Astrocyte (in vitro differentiated cells and primary cell): ENCODE measurements at places on chromosomes 12 and 14. TPM values are rescaled to one million over a fixed set of nuclear protein-coding genes. Genes with fewer than 3 reads are reported as not detected.
A peak's percentile ranks its signal among the peaks of the same experiment; 100 is the strongest.

DNA sequence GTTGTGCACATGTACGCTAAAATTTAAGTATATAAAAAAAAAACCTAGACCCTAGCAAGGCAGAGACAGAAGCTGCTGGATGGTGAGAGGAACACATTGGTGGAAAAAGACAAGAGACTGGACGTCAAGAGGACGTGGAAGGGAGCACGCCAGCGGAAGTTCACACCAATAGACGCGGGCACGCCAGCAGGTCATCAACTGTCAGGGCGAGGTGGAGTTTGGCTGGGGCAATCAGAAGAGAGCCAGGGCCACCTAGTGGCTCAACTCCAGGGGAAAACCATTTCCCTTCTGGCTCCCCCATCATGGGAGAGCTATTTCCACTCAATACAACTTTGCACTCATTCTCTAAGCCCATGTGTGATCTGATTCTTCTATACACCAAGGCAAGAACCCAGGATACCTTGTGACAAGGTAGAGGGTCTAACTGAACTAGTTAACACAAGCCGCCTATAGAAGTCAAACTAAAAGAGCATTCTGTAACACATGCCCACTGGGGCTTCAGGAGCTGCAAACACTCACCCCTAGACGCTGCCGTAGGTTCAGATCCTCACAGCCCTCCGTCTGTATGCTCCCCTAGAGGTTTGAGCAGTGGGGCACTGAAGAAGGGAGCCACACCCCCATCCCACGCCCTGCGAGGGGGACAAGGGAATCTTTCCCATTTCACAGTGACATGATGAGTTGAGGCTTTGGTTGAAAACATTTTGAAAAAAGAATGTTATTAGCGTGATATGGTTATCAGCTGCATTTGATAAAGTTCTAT, 702.7 kb downstream of the TMTC2 start:
- H3K27me3 ChIP-seq: no peaks in the 10 kb centered on the region
- H3K36me3 ChIP-seq: no peaks in the 10 kb centered on the region
- H3K27ac ChIP-seq: no peak overlapping the region

- H3K36me3 ChIP-seq: no peaks in the 10 kb centered on the region
- peaks cover 18% of the 10 kb centered on the region for H3K4me1 ChIP-seq
- DNase-seq: no peak
- no peak overlapping the region for H3K4me3 ChIP-seq
Measured at GRCh38 chr14:99769799-99770198, 23.4 kb upstream of the EML1 start.

DNA sequence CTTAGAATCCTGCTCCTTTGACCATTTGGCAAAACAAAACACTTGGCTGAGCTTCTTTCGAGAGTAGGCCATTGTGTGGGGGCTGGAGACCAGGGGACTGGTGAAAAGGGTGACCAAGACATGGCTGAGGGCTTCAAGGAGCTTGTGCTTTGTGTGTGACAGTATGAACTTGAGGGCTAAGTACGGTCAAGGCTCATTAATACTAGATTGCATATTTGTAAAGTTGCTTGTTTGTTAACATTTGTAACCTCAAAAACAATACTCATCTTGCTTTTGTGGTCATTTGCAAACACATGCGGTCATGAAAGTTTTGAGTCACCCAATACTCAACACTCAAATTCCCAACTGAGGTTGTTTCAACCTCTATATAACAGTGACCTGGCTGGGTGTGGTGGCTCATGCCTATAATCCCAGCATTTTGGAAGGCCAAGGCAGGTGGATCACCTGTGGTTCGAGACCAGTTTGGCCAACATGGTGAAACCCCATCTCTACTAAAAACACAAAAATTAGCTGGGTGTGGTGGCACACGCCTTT, 42.5 kb downstream of the ZFYVE26 start:
- no peak overlapping the region for H3K4me3 ChIP-seq
- no peaks in the 10 kb centered on the region for H3K4me1 ChIP-seq
- no peak for DNase-seq
- H3K36me3 ChIP-seq: peaks cover 69% of the 10 kb centered on the region
- no peak overlapping the region for H3K27ac ChIP-seq
- H3K27me3 ChIP-seq: no peaks in the 10 kb centered on the region

DNA sequence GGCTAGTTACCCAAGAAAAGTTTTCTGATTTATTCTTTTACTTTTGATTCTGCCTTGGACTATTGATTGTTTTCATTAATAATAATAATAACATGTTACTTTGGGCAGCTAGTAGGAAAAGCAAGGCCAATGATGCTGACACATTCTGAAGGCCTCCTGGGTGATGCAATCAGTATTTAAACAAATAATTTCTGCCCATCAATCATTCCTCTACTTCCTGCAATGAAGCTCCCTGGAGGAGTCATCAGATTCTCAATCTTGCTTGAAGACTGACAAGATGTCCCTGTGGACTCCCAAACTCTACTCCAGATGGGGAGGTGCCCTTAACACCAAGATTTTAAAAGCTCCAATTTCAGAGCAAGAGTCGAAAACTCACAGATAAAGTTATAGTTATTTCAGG, at the start of gene SPX:
TSS of gene SPX (plus strand) at position 244 of the 400 bp plus-strand sequence. CDS start 177 bp downstream, outside the sequence.
- H3K4me3 ChIP-seq: peak within 1 kb of the TSS; percentile 66
- H3K27ac ChIP-seq: no peak within 1 kb of the TSS
- peaks cover 3% of the 10 kb centered on the region for H3K4me1 ChIP-seq
- no peaks in the 10 kb centered on the region for H3K36me3 ChIP-seq
- DNase-seq: no peak

- H3K27me3 ChIP-seq: no peaks in the 10 kb centered on the region
- H3K4me3 ChIP-seq: no peak overlapping the region
- no peak overlapping the region for H3K27ac ChIP-seq
- H3K4me1 ChIP-seq: no peaks in the 10 kb centered on the region
- no peaks in the 10 kb centered on the region for H3K36me3 ChIP-seq
Measured at GRCh38 chr12:100234166-100234565, 32.7 kb downstream of the DEPDC4 start.

DNA sequence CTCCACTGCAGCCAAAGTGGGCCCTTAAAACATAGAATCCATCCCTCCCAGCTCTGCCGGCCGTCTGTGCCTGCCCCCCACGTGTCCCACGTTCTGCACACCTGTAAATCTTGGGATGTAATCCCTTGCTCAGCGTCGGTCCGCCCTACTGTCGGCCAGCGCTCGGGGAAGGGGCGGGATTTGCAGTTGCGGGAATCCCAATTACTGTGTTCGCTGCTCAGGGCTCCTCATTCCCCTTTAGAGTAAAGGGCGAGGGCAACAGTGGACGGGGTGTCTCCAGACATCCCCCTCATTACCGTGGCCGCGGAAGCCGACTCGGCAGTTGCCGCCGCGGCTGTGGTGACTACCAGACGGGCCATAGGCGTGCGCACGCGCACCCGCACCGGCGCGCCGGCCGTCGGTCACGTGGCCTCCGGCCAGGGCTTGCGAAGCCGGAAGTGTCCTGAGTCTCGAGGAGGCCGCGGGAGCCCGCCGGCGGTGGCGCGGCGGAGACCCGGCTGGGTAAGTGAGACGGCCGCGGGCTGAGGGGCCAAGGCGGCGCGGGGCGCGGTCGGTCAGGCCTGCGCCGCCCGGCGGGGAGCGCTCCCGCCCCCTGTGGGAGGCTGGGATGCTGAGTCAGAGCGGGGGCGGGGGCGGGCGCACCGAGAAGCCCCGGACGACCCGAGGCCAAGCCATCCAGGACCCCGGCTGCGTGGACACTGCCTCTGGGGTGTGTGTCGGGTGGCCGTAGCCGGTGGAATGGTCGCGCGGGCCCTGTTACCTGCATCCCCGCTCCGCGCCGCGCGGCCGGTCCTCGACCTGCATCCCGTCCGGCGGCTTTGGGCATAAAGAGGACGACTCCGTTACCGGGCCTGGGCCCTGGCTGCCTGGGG, at the start of gene TBK1:
TSS of gene TBK1 (plus strand) at position 434 of the 872 bp plus-strand sequence. CDS start 3,751 bp downstream, outside the sequence.
- H3K27ac ChIP-seq: peak within 1 kb of the TSS; percentile 99
- DNase-seq: peak; percentile 57
- H3K4me3 ChIP-seq: peak within 1 kb of the TSS; percentile 77
- no peaks in the 10 kb centered on the region for H3K27me3 ChIP-seq

DNA sequence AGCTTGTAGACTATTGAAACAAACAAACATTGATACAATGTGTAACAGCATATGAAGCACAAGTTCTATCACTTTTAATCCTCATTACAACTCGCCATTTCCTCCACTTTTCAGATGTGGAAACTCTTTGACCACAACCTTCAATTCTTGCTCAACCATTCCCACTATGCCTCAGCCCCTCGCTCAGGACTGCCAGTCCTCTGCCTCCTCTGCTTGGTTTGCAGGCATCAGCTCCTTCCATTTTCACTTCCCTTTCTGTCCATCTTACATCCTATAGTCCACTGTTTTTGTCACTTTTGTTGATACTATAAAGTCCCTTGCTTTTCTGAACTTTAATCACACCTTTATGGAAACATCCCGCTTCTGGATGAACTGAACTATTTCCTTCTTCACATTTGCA, 28.2 kb upstream of the CD27 start:
- H3K4me1 ChIP-seq: no peaks in the 10 kb centered on the region
- no peaks in the 10 kb centered on the region for H3K27me3 ChIP-seq
- no peak overlapping the region for H3K4me3 ChIP-seq
- DNase-seq: no peak

GRCh38 chr14:46672128-46672527, 20.5 kb upstream of the RPL10L start:
- H3K4me1 ChIP-seq: no peaks in the 10 kb centered on the region
- DNase-seq: no peak
- H3K36me3 ChIP-seq: no peaks in the 10 kb centered on the region
- no peak overlapping the region for H3K4me3 ChIP-seq
- H3K27ac ChIP-seq: no peak overlapping the region
- no peaks in the 10 kb centered on the region for H3K27me3 ChIP-seq

- H3K4me3 ChIP-seq: no peak overlapping the region
- H3K36me3 ChIP-seq: no peaks in the 10 kb centered on the region
- no peaks in the 10 kb centered on the region for H3K27me3 ChIP-seq
- DNase-seq: peak; percentile 60
- H3K4me1 ChIP-seq: peaks cover 8% of the 10 kb centered on the region
Measured at GRCh38 chr14:47300796-47301195, 374.6 kb downstream of the MDGA2 start.

DNA sequence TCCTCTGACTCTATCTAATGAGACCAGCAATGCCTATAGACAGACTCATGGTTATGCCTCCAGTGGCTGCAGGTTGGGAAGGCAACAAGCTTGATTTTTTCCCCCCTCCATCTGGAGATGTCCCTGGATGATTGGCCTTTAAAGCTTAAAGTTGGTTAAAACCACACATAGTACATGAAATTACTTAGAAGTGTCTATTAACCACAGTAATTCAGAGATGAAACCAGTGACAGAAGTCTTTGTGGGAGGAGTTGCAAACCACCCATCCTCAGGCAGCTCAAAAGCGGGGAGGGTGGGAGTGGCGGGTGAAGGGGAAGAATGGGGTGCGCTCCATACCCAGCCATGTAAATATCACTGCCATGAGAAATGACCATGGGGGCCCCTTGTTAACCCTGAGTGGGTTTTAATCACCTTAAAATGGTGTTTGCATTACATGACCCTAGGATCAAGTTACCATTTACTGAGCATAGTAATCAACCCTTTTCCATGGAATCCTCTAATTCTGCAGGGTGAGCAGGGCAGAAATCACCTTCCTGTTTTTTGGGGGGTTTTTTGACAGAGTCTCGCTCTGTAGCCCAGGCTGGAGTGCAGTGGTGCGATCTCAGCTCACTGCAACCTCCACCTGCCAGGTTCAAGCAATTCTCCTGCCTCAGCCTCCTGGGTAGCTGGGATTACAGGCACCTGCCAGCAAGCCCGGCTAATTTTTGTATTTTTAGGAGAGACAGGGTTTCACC, 133.5 kb downstream of the FOXN3 start:
- H3K27ac ChIP-seq: no peak overlapping the region
- H3K36me3 ChIP-seq: peaks cover 4% of the 10 kb centered on the region
- DNase-seq: no peak
- no peaks in the 10 kb centered on the region for H3K27me3 ChIP-seq
- H3K4me1 ChIP-seq: peaks cover 10% of the 10 kb centered on the region

DNA sequence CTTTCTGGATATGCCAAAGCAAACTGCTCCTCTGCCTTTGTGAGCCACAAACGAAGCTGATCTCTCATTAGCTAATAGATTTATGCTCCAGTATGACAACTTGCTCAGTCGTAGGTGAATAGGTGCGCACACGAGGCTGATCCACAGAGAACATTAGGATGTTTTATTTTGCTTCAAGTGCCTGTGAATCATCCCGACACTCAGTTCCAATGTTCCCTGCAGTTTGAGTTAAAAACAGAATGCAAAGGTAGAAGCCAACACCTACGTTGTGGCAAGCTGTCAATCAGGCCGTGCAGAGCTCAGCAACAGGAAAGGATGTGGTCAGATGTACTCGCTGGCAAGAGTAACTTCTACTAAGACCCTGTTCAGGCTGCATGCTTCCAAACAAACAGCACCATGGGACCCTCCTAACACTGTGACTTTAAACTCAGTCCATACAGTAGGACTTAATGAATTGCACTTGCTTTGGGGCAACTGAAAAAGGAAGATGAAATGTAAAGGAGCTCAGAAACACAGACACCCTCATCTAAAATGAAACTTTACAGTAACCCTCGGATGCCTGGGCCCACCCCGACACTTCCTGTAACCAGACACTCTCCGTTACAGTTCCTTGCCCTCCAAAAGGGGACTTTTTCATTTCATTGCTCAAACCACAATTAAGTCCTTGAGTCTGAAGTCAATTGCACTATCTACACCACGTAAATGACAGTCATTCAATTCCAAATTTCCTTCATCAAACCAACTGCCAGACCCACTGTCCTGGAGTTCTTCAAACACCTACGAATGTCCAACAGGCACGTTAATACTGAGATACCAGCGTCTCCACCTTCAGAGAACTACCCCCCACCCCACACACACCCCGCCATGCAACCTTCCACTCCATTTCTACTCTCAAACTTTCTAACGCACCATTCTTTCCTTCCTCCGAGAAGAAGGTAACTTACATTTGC, 1.6 kb downstream of the CCDC88C start:
- DNase-seq: no peak
- peaks cover 4% of the 10 kb centered on the region for H3K4me1 ChIP-seq
- H3K36me3 ChIP-seq: no peaks in the 10 kb centered on the region
- H3K4me3 ChIP-seq: no peak overlapping the region
- no peak overlapping the region for H3K27ac ChIP-seq

- no peaks in the 10 kb centered on the region for H3K4me1 ChIP-seq
- DNase-seq: no peak
- H3K27me3 ChIP-seq: no peaks in the 10 kb centered on the region
- H3K4me3 ChIP-seq: no peak overlapping the region
- no peaks in the 10 kb centered on the region for H3K36me3 ChIP-seq
Measured at GRCh38 chr12:121454921-121455320, 55.0 kb downstream of the RNF34 start.

- H3K4me3 ChIP-seq: no peak overlapping the region
- H3K4me1 ChIP-seq: peaks cover 33% of the 10 kb centered on the region
- peak overlapping the region; percentile 62 for H3K27ac ChIP-seq
- DNase-seq: no peak
Measured at GRCh38 chr12:3217683-3218079, 140.5 kb downstream of the TSPAN9 start.

The TBC1D30 gene
- 1.2 TPM in 2 replicates for total RNA-seq

The DAZAP2 gene
- 87.7 and 92.8 TPM in 2 replicates for total RNA-seq

The KRT8 gene
- total RNA-seq: 2,321 and 2,570 TPM in 2 replicates

The KRT77 gene
- not detected in 2 replicates for total RNA-seq

The SLC7A7 gene
- 13.3 and 14.3 TPM in 2 replicates for total RNA-seq

The ACSS3 gene
- total RNA-seq: 13.9 and 16.8 TPM in 2 replicates
